ENCODE measurements at places on chromosomes 13 and 19.

DNA sequence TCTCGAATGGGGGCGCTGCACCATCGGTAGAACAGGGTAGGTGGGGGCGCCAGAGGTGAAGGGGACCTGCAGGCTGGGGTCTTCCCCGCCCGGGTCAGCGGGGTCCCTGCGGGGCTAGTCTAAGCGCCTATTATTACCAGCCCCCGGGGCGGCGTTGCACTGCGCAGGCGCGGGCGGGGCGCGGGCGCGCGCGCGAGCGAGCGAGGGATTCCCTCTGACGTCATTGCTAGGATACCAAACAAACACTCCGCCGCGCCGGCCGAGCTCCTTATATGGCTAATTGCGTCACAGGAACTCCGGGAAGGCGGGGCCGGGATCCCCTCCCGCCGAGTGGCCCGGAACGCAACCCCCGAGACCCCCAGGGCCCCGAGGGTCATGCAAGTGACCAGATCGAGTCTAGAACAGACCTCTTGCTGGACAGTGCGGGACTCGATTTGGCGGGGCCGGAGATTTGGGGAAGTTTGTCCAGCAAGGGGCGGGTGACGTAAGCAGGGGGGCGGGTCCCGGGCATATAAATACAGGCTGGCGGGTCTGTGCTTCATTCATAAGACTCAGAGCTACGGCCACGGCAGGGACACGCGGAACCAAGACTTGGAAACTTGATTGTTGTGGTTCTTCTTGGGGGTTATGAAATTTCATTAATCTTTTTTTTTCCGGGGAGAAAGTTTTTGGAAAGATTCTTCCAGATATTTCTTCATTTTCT is at the start of gene FOSB:
FOSB (plus strand) TSS at position 541 of the 703 bp plus-strand sequence. CDS start 591 bp downstream, outside the sequence.
- peak; percentile 75 for DNase-seq

GRCh38 chr19:10553087-10553667 is 9.5 kb downstream of the ATG4D start:
- DNase-seq, result no peak

GRCh38 chr13:79671420-79671819 is 190.5 kb downstream of the NDFIP2 start:
- DNase-seq, result no peak

- no peak for DNase-seq
These were observed 261.7 kb downstream of the ITGBL1 start for GRCh38 chr13:101714195-101714594.

DNA sequence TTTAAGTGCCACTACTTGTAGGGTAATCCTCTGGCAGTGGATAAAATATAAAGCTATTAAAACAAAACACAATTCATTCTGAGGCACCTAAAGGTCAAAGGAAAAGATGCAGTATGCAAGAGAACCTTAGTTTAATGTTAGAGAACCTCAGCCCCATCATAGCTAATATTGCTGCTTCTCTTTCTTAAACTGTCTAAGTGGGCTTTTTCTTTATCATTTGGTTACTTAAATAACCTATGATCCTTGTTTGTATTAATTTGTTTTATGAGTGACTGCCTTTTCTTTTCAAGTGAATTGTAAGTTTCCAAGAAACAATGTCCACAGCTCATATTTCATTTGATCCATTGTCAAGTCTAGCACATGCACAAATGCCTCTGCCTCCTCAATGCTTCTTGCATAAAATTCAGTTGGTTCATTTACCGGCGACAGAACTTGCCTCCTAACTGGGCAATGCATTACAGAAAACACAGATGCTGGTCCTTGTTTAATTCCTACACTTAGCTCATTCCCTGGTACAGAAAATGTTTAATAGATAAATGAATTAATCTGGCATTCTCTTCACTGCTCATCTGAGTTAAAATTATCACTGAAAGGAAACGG is 1049.8 kb downstream of the OLFM4 start:
- no peak for DNase-seq

GRCh38 chr19:16621165-16621800 is 6.7 kb downstream of the MED26 start:
- no peak for DNase-seq

GRCh38 chr13:43387880-43388279 is 364.5 kb downstream of the DNAJC15 start:
- DNase-seq, result no peak

- DNase-seq, result no peak
These were observed 26.6 kb downstream of the SHISA2 start for GRCh38 chr13:26025196-26025595.

- DNase-seq, result no peak
These were observed at the start of gene LILRA5 for GRCh38 chr19:54312436-54313377. LILRA5 (minus strand) TSS chr19:54313166; CDS start chr19:54313019, 147 bp downstream.

DNA sequence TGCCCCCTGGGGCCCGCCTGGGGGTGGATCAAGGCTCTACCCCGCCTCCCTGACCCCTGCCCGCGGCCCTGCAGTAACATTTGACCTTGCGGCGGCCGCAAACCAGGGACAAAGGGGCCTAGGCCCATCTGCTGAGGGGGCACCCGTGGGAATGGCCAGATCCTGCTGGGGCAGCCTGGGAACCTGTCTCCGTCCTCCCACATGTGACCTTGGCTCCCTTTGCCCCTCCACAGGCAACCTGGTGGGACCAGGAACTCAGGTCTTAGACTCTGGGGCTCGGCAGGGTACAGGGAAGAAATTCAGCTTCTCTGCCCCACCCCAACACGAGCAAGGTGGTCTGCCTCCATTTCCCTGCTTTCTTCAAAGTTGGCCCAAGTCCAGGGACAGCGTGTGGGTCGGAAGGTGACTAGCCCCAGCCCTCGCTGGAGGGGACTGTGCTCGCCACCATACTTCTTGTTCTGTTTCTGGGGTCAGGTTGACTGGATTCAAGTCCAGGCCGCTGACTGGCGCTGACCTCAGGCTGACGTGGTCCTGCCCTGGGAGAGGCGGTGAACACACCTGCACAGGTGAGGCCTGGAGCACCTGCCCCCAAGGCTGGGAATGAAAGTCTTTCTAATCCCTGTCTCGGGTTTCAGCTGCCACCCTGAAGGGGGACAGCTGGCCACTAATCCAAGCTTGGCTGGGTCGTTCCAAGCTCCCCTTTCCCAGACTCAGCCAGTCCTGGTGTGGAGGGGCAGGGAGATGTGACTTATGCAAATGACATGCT is 2.5 kb upstream of the NR2F6 start:
- no peak for DNase-seq

DNA sequence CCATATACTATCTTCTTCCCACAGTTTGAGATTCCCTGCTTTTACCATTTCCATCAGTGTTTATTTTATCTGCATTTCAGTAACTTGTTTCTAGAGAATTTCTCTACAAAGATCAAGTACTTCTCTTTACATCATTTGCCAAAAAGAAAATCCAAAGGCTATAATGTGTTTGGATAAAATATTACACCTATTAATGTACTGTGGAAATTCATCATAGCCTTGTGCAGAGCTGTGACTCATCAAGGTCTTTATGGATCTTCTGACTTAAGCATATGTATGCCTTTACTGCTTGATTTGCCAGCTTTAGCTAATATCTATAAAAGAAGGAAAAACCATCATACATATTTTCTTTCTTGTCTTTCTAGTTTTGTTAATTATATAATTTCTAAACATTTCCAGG is 9.6 kb upstream of the HTR2A start:
- DNase-seq, result no peak

- no peak for DNase-seq
These were observed 6.0 kb upstream of the KATNAL1 start for GRCh38 chr13:30313311-30313710.

DNA sequence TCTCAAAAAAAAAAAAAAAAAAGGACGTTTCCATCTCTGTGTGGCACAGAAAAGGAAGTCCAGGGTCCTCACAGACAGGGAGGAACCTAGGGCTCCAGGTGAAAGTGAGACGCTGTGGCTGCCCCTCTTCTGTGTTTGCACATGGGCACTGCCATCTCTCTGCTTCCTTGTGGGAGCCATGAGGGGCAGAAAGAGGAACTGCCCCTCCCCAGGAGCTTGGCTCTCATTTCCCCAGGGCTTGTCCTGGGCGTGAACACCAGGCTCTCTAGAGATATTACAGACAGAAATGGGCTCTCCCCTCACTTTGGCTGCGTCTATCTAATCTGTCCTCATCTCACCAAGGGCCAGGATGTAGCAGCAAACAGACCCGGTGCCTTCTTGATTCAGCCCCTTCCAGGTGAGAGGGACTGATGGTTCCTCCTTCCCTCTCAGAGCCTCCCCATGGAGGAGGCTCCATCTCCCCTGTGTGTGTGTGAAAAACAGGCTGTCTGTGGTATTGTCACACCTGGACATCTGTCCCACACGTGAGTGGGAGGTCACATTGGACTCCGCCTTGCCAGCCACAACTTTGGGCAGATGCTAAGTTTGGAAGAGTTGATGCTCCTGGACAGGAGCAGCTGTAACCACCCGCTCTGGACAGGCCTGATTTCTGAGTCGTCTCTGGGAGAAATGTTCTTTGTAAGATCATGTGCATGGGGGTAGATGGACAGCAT is 840 bp upstream of the LILRA4 start:
- no peak for DNase-seq

DNA sequence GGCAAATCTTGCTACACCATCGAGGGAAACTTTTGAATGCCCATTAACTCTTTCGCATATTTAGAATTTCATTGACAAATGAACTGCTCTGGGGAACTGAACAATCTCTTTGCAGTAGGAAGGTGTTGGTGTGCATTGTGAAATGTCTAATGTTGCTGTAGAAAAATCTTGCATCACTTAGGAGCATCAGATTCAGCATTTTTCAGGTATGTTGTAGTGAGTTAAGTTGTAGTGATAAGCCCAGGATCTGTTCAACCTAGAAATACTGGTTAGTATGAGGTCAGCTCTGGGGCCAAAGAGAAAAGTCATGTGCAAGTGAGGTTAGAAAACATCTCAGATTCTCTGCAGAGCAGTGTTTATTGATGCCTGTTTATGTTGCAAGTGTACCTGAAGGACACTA is 4.1 kb downstream of the FRY start:
- DNase-seq, result no peak

- no peak for DNase-seq
These were observed 385.4 kb upstream of the SLC10A2 start for GRCh38 chr13:103451656-103452055.

DNA sequence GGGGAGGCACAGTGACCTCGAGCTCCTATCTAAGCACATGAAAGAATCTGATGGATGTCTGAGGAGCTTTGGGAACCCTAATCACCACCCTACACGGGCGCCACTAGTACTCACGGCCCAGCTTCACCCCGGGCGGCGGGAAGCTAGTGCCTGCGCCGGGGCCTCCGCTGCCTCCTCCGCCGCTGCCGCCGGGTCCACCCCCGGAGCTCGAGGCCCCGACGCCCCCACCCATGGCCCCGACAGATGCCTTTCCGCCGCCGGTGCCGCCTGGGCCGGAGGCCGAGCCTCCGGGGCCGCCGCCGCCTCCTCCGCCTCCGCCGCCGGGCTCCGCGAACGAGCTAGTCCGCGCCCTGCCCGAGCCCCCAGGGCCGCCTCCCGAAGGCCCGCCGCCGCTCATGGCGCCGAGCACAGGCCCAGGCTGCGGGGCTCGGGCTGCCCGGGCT is 312 bp downstream of the GSK3A start:
- DNase-seq, result no peak

GRCh38 chr13:96963786-96964475 is 30.3 kb downstream of the OXGR1 start:
- DNase-seq, result no peak

GRCh38 chr13:19183676-19184075 is 2.1 kb upstream of the TUBA3C start:
- DNase-seq, result no peak

- no peak for DNase-seq
These were observed 5.1 kb downstream of the CCL25 start for GRCh38 chr19:8057545-8058270.

GRCh38 chr19:51030631-51031030 is 4.2 kb downstream of the KLK12 start:
- DNase-seq, result no peak

DNA sequence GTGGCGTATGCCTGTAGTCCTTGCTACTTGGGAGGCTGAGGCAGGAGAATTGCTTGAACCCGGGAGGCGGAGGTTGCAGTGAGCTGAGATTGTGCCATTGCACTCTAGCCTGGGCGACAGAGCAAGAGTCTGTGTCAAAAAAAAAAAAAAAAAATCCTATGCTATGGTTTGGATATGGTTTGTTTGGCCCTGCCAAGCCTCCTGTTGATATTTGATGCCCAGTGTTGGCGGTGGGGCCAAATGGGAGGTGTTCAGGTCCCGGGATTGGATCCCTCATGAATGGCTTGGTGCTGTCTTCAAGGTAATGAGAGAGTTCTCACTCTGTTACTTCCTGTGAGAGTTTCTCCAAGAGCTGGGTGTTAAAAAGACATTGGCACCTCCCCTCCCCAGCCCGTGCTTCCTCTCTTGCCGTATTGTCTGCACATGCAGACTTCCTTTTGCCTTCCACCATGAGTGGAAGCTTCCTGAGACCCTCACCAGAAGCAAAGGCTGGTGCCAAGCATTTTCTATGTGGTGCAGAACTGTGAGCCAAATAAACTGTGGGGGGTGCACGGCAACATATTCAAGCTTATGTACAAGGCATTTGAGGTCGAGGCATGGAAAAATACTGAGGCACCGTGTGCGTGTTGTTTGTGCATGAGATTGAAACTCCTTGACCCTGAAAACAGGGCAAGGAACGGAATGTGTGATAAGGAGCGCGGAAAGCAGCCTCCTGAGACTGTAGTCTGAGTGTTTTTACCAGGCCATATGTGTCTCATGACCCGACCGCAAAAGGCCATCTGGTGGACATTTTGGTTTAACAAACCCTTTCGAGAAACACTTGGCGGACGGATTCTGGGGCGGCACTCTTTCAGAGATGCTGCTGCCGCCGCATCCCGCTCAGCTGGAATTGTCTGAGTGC is 7.3 kb downstream of the SIGLEC9 start:
- DNase-seq, result peak; percentile 30

DNA sequence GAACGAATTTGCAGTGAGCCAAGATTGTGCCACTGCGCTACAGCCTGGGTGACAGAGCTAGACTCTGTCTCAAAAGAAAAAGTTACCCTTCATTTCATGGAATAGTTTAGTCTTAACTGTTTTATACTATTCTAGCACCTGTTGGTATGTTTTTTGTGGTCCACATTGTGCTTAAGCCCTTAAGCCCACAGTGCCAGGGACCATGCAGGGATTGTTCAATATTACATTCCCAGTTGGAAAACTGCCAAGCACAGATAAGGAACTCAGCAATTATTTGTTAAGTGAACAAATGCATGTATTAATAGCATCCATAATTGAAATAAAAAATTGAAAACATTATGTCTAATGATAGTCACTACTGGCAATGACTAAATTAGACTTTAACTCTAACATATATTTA is 193.5 kb downstream of the PCDH17 start:
- no peak for DNase-seq

GRCh38 chr13:79503473-79504017 is 22.6 kb downstream of the NDFIP2 start:
- no peak for DNase-seq

GRCh38 chr13:48233046-48233888 is at the start of gene ITM2B:
ITM2B (plus strand) TSS chr13:48233206; CDS start chr13:48233361, 155 bp downstream.
- DNase-seq, result peak; percentile 64

- peak; percentile 87 for DNase-seq
These were observed 103.2 kb downstream of the GADD45B start for GRCh38 chr19:2578901-2579677.

Measured in HT1080 (cell line).